ENCODE measurements at places on chromosomes 7 and 10. TPM values are rescaled to one million over a fixed set of nuclear protein-coding genes. Genes with fewer than 3 reads are reported as not detected.

The INHBA gene
- total RNA-seq: 0.42 TPM

The EPDR1 gene
- total RNA-seq: 89.0 TPM

The AKR1D1 gene
- total RNA-seq: not detected

The ACSL5 gene
- 0.12 TPM for total RNA-seq

The LMOD2 gene
- total RNA-seq: not detected

The ASB10 gene
- total RNA-seq: not detected

The SPAM1 gene
- not detected for total RNA-seq

The SORBS1 gene
- total RNA-seq: 0.47 TPM

All from A549 treated with CORT108297 at 1 μM for 4 hours (cell line).